ENCODE measurements at places on chromosomes 16 and 17.

DNA sequence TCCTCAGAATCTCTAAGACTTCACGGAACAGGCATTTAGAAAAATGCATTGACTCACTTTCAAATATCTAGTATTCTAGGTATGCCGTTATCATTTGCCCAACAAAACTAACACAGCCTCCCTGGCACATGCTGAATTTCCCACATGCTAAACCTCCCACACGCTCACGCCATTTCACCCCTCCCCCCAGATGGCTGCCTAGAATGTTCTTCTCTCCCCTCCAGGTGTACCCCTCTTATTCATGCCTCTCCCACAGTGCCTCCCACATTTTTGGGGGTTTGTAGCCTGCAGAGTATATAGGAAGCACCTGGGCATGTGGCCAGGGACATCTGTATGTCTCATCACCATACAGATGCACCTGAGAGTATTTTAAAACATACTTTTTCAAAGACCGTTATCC lies 38.2 kb upstream of the ICAM2 start:
- no peak for DNase-seq

GRCh38 chr17:49431743-49432142 lies 17.1 kb upstream of the PHB1 start:
- no peak for DNase-seq

DNA sequence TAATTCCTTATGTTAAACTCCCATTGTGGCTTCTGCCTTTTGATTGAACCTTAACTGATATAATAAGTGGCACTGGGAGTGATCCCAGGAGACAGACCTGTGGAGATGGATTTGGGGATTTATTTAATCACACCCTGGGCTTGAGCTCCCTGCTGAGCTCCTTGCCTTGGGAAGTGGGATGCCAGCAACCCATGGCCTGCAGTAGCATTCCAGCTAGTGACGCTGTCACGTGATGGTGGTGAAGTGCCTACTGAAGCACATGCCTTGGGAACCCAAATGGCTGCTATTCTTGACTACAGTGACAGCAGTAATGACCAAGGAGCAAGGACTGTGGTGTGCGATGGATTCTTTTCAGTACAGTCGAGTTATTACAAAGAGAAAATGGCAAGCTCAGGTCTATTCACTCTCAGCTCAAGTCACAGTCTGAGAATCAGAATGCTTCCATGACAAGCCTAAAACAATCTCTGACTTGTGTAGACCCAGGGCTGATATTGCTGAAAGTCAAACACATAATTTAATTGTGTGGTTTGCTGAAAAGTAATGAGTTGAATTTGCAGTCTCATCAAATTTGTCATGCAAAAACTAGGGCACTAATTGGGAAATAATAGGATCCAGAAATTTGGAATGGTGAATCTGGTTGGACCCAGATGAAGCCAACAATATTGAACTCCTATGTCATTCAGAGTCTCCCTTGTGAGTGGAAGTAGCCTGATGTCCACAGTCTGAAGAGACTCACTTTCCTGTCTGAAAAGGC lies 47.1 kb downstream of the BCL7C start:
- DNase-seq = no peak

DNA sequence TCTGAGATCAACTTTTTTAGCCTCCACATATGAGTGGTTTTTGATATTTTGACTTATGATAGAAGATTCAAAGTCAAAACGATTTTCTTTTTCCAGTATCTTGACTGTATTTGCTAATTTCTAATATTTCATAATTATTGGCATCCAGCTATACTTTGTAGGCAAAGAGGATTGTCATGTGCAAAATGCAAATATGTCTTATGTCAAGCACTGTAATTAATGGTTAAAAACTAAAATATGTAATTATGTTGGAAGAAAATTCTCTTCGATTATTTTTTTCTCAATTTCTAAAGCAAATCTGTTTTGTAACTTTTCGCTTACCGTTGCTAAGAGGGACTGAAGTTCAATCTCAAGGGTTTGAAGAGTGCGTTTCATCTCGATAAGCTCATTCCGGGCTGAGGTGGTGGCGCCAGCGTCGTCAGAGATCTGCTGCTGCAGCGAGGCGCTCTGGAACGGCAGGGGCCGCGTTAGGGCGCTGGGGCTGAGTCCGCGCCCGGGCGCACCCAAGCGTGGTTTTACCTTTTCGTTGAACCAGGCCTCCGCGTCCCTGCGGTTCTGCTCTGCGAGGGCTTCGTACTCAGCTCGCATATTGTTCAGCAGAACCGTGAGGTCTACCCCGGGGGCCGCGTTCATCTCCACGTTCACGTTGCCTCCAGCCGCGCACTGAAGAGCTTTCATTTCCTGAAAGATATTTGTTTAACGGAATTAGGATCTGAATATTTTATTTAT lies 3.0 kb downstream of the KRT27 start:
- DNase-seq = no peak

DNA sequence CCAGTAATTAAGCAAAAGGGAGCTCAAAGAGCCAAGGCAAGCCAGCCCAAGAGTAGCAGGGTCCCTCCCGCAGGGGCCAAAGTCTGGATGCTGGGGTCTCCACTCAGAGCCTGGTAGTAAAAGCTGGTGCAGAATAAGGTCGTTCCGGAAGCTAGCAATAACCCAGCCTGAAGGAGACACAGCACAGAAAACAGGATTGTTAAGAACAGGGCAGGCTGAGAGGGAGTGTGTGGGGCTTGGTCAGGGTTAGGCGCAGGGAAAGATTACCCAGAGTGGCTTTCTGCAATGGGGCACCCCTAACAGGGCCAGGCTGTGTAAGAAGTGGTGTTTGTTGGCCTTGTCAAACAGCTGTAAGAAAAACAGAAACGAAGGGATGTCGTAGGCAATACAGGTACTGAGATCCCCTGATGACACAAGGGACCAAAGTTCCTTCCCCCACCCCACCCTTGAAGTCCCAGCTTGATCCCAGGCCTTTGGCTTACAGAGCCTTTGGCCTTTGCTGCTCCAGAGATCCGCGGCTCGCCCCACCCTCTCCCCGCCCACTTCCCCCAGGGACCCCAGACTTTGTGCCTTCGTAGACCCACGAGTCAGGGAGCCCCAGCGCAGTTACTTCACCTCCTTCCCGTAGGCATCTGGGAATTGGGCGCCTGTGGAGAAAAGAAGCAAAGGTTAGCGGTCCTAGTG lies 712 bp downstream of the TMEM256 start:
- DNase-seq = no peak

- no peak for DNase-seq
These were observed 286.2 kb downstream of the IRX3 start for GRCh38 chr16:54000361-54000760.

DNA sequence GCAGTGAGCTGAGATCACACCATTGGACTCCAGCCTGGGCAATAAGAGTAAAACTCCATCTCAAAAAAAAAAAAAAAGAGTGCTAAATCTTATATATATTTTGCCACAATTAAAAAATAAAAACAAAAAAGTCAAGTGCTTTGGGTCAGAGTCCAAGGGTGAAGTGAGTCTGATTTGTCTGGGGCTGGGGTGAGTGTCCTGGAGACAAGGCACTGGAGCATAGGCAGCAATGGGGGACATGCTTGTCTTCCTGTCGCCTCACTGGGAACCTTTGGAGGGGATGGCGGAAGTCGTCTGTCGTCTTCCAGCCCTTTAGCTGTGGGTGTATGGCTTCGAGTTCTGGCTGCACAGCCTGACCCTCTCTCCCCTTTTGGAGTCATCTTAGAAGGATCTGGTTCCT lies 167.1 kb downstream of the NTN1 start:
- DNase-seq = no peak

GRCh38 chr16:56936950-56937349 lies 5.0 kb downstream of the HERPUD1 start:
- DNase-seq = no peak

GRCh38 chr17:64200080-64201032 lies 62.7 kb downstream of the TEX2 start:
- DNase-seq = no peak

DNA sequence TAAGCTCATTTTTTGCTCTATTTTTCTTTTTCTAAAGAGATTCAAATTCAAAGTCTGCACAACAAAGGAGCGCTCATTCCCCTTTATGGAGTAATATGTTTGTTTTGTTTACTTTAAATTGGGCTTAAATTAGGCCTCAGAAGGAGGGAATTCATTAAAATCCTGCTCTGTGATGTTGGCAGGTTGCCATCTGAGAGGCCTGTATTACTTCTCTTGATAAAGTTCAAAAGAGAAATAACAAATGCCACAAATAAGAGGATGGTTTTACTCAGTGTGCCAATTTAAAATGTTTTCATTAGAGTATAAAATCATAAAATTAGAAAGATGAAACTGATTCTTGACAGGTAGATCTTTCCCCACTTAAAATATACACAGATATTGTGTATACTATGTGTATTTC lies 54.5 kb upstream of the HLF start:
- DNase-seq = no peak

GRCh38 chr16:30609002-30609925 lies 925 bp downstream of the ZNF689 start:
- DNase-seq = peak; percentile 4

DNA sequence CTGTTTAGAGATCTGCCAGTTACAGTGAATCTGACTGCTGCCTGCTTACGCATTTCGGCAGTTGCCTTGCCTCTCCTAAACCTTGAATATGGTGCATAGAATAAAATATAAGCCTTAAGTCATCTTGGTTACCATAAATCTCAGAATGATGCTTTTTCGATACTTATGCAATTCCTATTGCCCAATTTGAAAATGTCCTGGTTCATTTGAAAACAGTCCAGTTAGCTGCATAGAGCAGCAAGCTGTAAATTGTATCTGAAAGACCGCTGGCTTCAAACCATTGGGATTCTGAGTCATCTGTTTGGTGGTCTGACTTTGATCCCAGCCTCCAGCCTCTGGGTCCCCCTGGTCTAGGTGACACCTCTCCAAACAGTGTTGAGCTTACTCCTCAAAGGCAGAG lies 2.7 kb upstream of the PRKCA start:
- no peak for DNase-seq

GRCh38 chr16:24993722-24994686 lies 21.2 kb downstream of the ARHGAP17 start:
- DNase-seq = no peak

GRCh38 chr17:19372011-19372370 lies 6.3 kb upstream of the MAPK7 start:
- DNase-seq = no peak

- DNase-seq = no peak
These were observed 409.7 kb downstream of the SNX29 start for GRCh38 chr16:12386192-12386591.

DNA sequence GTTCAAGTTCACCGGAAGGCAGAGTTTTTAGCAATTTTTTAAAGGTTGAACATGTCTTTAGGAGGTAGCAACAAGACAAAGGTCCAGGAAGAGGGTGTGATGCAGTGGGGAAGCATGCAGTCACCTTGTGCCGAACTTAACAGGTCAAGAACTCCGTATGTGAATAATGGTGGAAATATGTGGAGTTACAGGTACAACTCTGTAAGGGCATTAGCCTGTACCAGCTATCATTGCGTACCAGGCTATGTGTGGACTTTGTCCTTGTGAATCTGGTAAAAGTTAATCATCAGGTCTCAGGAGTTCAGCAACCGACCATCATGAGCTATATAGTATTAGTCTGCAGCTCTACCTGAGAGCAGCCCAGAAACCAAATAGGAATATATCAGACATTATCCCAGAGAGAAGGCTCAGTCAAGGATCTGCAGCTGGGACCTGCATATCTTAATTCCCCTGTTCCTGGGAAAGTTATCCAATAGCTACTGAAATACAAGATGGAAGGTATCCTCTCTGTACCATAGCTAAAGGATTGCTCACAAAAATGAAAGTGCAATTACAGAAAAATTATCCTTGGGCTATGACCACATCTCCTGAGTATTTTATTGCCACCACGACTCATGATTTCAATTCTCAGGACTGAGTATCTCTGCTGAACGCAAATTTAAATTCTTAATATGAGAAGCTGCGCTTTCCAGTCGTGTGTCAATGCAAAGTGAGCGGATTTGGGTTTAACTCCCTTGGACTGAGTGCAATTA lies 469.3 kb downstream of the CDH13 start:
- no peak for DNase-seq

DNA sequence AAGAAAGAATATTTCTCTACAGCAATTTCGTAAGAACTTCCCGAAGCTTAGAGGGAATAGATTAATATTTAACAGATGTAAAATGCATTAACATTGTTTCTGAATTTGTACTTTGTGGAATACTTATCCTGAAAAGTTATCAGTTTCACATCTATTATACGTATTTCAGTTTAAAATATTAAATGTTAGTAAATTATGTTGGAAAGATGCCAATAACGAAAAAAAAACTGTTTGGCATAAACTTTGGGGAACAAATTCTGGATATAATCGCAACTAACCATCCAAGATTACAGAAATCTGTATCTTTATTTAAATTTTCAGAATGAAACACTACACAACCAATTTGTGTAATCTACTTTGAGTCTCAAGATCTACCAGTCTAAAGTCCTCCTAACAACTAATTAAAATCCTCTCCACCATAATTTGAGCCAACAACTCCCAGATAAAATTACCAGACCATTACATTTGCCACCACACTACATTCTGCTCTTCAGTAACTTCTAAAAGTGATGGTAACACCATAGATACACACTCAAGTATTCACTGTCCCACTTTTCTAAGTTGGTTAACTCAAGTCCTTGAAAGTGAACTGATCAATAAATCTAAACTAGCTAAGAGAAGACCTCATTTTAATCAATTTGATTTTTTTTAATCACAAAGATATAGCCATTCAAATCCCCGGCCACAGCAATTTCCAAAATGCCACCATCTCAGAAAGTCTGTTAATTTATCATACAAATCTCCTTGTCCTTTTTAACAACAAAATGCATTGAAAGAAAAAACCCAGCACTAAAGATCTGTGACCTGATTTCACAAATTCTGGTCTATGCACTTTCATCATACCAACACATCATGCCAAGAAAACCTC lies 2.0 kb downstream of the SIAH1 start:
- no peak for DNase-seq

- DNase-seq = no peak
These were observed 72.0 kb downstream of the CMIP start for GRCh38 chr16:81516478-81517149.

DNA sequence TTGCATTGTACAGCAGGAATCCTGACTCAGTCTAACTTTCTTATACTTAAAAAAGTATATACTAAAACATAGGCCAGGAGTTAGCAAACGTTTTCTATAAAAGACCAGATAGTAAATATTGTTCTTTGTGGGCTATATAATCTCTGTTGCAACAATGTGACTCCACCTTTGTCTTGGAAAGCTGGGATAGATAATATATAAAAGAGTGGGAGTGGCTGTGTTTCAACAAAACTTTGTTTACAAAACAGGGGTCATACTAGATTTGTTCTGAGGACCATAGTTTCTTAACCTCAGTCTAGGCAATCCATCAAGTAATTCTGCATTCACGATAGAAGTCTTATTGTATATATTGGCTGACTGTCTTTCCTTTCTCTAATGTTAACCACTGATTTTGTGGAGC lies 9.0 kb upstream of the TBC1D3B start:
- DNase-seq = no peak

- DNase-seq = peak; percentile 47
These were observed 3.9 kb downstream of the TRPV2 start for GRCh38 chr17:16419074-16419928.

DNA sequence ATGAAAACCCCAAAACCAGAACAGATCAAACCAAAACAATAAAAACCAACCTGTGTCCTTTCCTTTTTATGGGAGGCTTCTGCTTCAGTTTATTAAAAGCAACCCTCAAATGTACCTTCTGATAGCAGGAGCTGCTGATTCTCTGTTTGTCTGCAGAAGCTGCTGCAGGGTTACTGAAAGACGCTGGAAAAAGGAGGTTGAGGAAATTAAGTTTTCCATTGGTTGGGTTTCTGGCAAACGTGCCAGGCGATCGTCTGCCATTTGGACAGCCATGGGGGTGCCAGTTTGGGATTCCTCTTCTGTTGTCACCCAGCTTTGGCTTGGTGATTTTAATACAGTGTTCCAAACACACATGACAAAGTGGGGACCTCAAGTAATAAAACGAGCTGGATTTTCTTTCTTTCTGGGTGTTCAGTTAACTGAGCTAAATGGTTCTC lies 185.4 kb upstream of the ZFHX3 start:
- no peak for DNase-seq
